ENCODE measurements at places on chromosomes 13 and 19. TPM values are rescaled to one million over a fixed set of nuclear protein-coding genes. Genes with fewer than 3 reads are reported as not detected.
A peak's percentile ranks its signal among the peaks of the same experiment; 100 is the strongest.

The SIGLECL1 gene
- not detected for total RNA-seq

The NLRP7 gene
- total RNA-seq: not detected

The MBOAT7 gene
- 49.7 TPM for total RNA-seq

The RDH8 gene
- total RNA-seq: not detected

The SCN1B gene
- 10.0 TPM for total RNA-seq

The KCNN4 gene
- 1.2 TPM for total RNA-seq

GRCh38 chr13:27006519-27007161, 165.0 kb downstream of the USP12 start:
- peak; percentile 70 for DNase-seq

DNA sequence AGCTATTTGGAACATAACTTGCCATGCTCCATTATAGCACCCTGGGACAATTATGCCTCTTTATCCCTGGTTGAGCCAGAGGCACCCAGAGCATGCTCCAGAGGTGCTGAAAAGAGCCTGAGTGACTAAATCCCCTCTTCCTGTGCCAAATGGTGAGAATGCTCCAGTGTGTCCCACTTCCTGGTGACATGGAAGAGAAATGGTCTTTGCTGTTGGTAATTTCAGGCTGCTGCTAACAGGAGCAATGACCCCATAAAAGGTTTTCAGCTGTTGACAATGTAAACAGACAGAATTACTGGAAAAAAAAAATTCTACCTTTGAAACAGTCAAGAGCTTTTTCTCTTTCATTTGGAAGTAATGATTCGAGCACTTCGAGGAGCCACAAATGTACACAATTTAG, 341.8 kb downstream of the FGF9 start:
- DNase-seq: no peak

DNA sequence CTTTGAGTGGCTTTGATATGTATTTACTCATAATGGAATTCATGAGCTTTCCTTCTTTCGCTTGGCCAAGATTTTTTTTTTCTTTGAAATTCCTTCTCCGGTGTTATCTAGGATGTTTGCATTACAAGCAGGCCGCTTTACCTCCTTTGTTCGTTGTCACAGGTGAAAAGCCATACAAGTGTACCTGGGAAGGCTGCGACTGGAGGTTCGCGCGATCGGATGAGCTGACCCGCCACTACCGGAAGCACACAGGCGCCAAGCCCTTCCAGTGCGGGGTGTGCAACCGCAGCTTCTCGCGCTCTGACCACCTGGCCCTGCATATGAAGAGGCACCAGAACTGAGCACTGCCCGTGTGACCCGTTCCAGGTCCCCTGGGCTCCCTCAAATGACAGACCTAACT, 16.7 kb downstream of the KLF5 start:
- DNase-seq: no peak

DNA sequence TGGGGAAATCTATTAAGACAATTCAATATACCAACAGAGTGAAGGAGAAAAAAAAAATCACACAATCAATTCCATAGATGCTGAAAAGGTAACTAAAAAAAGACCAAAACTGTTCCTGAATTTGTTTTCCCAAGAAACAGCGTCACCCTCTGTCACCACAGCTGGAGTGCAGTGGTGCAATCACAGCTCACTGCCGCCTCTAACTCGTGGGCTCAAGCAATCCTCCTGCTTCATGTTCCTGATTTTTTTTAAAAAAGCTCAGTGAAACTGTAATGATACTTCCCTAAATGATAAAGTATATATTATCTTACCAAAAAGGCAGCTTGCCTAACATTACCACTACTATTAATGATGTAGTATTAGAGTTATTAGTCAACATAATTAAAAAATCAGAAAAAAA, 19.6 kb upstream of the ZFP14 start:
- no peak for DNase-seq

- DNase-seq: no peak
Measured at GRCh38 chr19:15962319-15962718, 13.5 kb downstream of the OR10H4 start.

- no peak for DNase-seq
Measured at GRCh38 chr13:96898212-96898611, 96.1 kb downstream of the OXGR1 start.

- no peak for DNase-seq
Measured at GRCh38 chr13:51976423-51976822, 34.8 kb downstream of the ATP7B start.

DNA sequence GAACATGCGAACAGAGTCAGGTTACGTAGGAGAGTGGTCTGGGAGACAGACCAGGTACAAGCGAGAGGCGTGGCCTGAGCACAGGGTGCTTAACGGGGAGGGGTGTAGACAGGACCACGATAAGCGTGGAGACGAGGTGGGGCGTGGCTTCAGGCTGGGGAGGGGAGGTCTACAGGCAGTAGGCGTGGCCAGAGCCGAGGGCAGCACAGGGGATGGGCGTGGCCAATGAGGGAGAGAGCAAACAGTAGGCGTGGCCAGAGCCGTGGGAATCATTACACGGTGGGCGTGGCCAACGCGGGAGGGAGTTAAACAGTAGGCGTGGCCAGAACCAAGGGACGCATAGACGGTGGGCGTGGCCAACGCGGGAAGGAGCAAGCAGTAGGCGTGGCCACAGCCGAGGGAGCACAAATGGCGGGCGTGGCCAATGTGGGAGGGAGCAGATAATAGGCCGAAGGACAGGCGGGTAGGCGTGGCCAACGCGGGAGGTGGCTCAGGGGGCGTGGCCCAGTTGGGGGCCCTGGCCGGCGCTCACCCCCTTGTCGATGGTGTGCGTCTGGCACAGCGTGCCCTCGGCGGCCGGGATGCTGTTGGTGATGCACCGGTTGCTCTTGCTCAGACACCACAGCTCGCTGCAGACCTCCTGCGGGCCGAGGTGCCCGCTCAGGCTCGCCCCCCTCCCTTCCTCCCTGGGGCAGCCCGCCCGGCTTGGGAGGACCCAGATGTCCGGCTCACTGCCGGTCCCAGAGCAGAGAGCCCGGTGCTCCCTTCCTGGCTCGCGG, 15.2 kb upstream of the MYO1F start:
- DNase-seq: peak; percentile 99

- no peak for DNase-seq
Measured at GRCh38 chr19:8108560-8109445, 40.6 kb downstream of the FBN3 start.

DNA sequence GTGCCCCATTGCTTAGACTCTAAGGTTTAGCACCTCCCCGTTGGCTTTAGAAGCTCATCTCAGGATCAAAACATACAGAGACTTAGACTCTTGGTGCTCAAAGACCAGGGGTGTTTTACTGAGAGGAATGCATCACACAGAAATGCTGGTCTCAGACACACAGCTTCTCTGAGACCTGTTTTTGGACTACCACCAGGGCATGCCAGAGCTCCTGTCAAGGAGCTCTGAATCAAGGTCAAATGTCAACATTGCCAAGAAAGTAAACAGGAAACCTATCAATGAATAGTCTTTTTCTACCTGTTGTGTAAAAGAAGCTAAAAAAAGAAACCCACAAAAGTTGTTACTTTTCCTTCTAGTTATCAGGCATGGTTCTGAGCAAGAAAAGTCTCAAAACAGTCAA, 149.2 kb downstream of the COL4A1 start:
- no peak for DNase-seq

DNA sequence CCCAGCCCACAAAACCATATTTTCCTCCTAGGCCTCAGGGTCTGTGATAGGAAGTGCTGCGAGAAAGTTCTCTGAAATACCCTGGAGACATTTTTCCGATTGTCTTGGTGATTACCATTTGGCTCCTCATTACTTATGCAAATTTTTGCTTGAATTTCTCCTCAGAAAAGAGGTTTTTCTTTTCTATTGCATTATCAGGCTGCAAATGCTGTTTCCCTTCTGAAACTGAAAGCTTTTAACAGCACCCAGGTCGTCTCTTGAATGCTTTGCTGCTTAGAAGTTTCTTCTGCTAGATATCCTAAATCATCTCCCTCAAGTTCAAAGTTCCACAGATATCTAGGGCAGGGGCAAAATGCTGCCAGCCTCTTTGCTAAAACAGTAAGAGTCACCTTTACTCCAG, 434.2 kb downstream of the PCDH20 start:
- DNase-seq: no peak

DNA sequence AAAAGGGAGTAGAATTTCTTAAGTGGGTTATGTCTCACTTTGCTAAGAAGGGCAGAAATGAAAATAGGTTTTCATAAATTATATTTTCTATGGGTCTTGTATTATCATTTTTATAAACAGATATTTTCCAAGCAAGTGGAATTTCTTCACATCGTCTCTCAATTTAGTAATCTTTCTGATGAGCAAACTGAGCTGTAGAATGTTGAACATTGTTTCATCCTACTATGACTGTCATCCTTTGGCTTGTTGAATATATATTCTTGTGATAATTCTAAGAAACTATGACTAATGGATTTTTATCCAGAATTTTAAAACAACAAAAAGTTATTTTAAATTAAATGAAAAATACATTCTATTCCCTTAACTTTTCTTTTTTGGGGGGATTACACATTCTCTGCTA, 313.8 kb downstream of the ENOX1 start:
- DNase-seq: no peak

DNA sequence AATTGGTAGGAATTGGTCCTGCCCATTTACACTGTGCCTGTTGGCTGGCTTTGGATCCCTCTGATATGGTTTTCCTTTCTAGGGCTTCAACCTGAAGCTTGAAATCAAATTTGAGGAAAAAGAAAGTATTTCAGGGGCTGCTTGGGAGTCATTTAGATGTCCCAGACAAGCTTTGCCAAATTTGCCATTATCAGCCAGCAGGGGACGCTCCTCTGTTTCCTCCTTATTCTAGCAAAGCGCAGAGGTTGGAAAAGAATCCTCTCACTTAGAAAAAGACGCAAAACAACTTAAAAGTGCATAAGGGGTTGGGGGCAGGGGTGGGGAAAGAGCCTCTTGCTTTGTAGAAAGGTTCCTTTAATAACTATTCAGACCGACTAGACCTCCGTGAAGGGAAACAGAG, 1211.1 kb upstream of the PCDH20 start:
- no peak for DNase-seq

DNA sequence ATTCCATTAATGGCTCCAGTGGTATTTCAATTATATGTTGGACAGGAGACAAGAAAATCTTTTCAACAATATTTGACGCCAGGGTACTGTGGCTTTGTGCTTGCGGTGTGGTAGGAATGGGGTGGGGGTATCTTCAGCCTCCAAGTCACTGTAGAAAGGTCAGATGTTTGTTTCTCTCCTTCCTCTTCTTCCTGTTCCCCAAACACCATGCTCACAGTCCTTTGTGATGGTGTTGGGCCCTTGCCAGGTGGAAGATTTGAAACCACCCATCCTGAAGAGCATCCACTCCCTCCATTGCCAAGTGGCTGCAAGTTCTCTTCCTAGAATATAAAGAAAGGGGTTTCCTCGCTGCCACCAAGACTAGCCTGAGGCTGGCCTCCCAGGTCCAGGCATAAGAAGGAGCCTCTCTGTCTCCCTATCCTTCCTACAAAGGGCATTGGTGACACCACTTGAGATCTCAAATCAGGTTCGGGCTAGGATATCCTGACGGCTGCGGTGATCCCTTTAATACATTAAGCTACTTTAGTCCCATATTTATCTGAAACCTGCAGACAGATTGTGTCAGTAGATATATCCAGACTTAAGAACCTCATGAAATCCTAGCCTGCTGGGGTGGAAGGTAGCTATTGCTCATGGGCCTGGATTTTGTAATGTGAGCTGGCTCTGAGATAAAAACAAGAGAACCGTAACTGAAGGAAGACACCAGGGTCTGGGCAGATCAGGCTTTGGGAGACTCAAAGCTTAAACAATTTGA, 64.3 kb upstream of the SIAH3 start:
- DNase-seq: no peak

DNA sequence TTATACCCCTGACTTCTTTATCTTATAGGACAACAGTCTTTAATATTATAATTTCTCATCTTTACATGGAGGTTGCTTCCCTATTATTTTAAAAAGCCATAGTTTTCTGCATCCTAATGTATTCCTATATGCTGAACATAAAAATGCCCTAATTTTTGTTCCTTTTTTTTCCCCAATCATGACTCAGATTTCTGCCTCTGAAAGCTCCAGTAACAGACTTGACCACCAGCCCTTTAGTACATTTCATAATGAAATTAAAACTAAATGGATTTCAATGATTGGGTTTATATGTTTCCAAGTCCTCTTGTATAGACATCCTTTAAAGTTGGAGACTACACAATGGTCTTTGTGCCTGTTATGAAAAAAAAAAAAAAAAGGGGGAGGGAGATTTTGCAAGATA, 712.5 kb downstream of the DIAPH3 start:
- no peak for DNase-seq

DNA sequence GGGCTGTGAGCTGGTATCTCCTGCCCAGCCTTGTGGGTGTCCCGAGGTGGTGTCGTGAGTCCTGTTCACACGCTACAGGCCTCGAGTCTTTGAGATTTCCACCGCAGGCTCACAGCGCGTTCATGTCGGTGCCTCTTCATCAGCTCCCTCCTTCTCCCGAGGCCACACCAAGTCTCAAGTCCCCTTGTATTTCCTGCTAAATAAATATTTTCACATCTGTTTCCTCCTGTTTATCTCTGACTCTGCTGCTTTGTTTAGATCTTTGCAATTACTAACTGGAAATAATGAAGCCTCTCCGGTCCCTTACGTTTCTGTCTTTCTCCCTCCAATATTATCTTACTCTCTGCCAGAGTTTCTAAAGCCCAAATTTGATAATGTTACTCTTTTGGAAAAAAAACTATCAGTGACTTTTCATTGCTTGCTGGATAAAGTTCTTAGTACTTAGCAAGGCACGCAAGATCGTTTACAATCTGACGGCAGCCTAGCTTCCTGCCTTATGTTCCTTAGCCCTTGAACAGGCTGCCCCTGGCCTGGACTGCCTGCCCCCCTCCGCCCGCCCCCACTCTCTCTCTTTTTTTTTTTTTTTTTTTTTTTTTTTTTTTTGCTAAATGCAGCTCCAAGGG, 130.5 kb upstream of the RNF113B start:
- peak; percentile 73 for DNase-seq

Data from sigmoid colon (tissue), 7 donors.